Stimulated activated CD4-positive, alpha-beta T cell treated with anti-CD3 and anti-CD28 coated beads, Interleukin-1b, Interleukin-23, amount 100 ng/mL, for 24 hours (primary cell): ENCODE measurements at places on chromosomes 4 and X.

GRCh38 chr4:55038176-55038890, 87.1 kb downstream of the KDR start:
- DNase-seq: no peak

DNA sequence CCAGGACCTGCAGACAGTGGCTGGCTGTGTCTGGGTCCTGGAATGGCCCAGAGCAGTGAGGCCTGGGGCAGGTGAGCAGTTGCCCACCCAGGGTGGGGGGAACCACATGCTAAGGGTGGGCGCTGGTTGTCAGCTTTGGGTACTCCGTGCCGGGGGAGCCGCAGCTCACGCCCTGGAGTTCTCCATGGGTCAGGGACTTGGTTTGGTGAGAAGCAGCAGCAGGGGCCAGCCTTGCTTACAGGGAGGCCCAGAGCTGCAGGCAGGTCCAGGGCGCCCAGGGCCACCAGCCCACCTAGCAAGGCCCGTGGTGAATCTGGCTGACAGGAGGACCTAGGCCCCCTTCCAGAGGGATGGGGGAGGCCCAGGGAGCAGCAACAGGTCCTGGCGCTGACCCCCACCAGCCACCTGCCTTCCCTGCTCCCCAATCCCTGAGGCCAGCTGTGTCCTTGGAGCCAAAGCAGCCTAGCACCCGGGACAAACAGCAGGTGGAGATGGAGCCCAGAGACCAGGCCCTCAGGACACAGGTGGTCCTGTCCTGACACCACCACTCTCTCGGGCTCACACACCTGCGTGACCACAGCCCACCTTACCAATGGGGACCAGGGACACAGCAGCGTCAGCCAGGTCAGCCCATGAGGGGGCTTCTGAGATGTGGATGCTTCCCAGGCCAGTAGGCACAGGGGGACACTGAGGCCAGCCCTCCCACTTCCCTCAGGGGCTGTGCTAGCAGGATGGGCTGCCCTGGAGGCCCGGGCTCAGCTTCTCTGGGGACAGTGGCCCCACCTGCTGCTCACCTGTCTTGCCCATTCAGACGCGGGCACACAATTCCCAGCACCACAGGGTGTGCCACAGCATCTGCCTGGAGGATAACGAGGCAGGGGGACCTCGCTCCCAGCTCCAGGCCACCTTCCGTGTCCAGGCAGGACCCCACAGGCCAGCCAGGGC, 3.5 kb downstream of the MXD4 start:
- no peak for DNase-seq

- DNase-seq: no peak
Observed at GRCh38 chr4:8844976-8845690, 26.5 kb downstream of the HMX1 start.

GRCh38 chr4:125323654-125324053, 8.9 kb downstream of the FAT4 start:
- DNase-seq: no peak

GRCh38 chrX:107541244-107541643, 87.1 kb upstream of the PRPS1 start:
- no peak for DNase-seq

DNA sequence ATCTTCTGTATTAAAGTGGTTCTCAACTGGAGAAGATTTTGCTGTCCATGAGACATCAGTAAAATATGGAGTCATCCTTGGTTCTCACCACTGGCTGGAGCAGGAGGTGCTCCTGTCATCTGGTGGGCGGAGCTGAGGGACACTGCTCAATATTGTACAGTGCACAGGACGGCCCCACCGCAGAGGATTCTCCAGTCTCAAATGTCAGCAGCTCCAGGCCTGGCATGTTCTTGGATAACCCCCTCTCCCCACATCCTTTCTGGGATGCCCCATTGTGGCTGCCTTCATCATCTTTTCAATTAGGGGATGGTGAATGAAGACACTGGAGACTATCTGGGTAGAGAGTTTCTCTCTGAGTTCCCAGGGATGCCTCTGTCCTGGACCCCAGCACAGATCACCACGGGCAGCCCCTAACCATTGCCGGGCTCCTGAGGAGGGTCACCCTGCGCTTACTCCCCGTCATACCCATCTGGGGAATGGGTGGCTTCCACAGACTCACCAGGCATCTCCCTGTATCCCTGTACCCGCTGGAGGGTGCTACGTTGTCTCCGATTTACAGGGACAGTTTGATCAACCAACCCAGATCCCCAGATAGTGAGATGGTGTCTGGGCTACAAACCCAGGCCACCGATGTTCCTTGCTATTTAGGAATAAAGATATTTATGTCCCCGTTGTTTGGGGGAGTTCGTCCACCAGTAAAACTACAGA, 21.9 kb upstream of the P2RY8 start:
- no peak for DNase-seq

DNA sequence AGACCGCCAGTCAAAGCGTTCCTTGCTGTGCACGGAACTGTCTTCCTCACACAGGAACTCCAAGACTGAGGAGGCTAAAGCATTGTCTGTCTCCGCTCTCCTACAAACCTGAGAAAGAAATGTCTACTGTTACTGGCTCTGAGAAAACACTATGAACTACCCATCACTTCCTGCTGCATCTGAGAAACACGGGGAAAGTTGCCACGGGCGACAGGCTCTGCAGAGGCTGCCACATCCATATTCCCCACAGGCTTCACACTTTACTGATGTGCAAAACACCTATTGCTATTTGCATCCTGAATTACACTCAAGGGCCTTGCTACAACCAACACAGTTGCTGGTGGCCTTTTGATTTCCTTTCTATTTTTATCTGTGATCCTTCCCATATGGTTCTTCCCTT, 59.0 kb downstream of the AFAP1 start:
- no peak for DNase-seq

GRCh38 chrX:20067709-20068561, 48.8 kb downstream of the MAP7D2 start:
- DNase-seq: no peak

- DNase-seq: no peak
Observed at GRCh38 chrX:66163849-66164411, at the start of gene HEPH. HEPH (plus strand) TSS chrX:66164247; CDS start chrX:66170571, 6,324 bp downstream.

GRCh38 chr4:127505203-127505602, 127.6 kb upstream of the INTU start:
- DNase-seq: no peak

DNA sequence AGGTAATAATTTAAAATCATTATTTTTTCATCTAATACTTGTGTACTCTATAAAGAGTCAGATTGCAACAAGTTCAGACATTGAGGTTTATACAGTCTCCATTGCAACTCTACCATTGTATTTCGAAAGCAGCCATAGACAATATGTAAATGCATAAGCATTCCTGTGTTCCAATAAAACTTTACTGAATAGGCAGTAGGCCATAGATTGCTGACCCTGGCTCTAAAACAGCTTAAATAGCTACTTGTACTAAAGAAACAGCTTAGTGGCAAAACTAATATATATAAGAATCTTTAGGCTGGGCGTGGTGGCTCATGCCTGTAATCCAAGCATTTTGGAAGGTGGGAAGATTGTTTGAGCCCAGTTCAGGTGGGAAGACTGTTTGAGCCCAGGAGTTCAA, 115.3 kb downstream of the PRSS12 start:
- no peak for DNase-seq

DNA sequence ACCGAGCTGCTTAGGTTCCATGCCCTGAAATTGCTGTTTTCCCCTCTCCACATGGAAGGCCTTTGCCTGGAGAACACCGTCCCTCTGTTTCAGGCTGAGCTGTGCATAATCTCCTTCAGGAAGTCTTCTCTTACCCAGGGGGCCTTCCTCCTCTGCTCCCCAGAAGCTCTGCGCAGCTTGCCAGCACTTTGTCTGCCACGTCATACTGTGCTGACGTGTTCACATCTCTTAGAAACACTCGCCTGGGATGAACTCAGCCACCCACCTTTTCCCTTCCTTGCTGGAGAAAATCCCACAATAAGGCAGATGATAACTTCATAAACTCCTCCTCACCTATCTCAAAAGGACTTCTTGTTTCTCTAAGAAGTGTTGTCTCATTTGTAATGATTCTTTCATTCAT, 110.7 kb downstream of the ARHGAP10 start:
- no peak for DNase-seq

DNA sequence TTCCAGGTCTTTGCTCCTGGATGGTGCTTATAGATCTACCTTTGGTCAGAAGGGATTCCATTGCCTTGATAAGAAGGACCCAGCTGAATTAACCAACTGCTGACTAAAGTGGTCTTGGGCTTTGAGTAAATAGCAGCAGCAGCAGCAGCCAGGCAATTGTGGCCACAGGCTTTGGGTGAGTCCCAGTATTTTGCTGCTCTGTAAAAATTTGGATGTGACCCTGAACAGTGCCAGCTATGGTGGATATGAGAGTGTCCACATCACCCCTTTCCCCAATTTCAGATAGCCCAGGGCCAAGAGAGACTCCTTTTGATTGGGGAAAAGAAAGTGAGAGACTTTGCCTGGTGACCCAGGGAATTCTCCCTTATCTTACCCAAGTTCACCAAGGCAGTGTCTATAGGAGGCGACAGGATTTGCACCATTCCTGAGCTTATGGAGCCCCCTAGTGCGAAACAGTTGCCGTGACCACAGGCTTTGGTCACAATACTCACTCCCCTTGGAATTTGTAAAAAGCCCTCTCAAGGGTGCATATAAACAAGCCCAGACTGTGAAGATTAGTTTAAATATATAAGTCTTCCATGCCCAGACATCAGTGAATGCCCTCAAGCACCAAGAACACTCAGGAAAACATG, 518.0 kb downstream of the TMA16 start:
- no peak for DNase-seq

DNA sequence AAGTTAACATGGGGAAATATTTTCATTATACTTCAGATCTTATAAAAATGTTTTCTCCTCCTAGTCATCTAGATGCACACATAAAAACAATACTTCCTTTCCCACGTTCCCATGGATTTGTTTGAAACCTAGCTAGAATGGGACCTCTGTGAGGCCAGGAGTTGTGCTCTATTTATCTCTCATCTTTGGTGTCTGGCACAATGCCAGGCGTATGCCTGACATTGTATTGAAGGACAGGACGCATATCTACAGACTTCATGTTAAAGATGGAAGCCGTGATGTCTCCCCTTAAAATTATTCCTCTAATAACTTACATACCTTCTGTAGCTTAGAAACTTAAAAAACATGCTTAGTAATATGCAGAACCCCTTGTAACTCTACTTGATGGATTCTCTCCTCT, 394.5 kb upstream of the FAT1 start:
- no peak for DNase-seq

GRCh38 chr4:74933562-74934015, 673 bp downstream of the PARM1 start:
- no peak for DNase-seq

GRCh38 chr4:40600850-40601249, 28.8 kb downstream of the RBM47 start:
- DNase-seq: no peak

DNA sequence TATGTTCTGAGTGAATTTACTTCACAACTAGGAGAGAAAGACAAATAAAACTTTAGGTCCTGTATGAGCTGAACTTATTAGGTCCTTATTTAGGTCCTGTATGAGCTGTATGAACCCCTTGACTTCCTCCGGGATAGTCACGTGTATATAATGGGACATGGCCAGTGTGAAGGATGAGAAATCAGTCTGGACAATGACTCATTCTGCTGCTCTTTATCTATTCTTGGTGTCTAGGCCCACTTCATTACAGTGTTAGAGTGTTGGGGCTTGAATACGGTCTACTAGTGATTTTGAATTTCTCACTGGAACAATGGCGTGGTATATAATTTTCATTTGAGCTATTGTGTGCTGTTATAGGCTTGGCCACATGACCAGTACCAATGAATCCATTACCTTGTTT, 21.9 kb downstream of the STK26 start:
- DNase-seq: no peak

GRCh38 chrX:45070116-45071007, 130.3 kb downstream of the DIPK2B start:
- DNase-seq: no peak

- no peak for DNase-seq
Observed at GRCh38 chrX:42818151-42818921, 40.4 kb upstream of the PPP1R2C start.

- DNase-seq: no peak
Observed at GRCh38 chr4:71932941-71933340, 98.9 kb upstream of the NPFFR2 start.

GRCh38 chr4:24765376-24765988, 29.9 kb upstream of the SOD3 start:
- no peak for DNase-seq

- no peak for DNase-seq
Observed at GRCh38 chrX:153317306-153317705, 4.3 kb downstream of the PNMA6F start.

DNA sequence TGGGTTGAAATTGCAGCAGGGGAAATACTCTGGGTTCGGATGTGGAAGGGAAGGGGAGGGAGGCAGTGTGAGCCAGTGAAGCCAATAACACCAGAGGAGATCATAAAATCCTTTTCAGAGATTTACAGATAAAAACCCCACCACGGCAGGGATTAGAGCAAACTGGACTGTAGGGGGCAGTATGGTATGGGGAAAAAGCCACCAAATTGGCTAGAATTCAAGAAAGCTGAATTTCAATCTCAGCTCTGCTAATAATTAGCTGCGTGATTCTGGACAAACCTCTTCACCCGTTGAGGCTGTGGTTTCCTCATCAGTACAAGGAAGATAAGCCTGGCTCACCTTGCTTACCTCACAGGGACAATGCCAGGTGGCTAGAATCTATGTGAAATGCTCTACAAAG, 108.1 kb downstream of the ATG4A start:
- DNase-seq: no peak

DNA sequence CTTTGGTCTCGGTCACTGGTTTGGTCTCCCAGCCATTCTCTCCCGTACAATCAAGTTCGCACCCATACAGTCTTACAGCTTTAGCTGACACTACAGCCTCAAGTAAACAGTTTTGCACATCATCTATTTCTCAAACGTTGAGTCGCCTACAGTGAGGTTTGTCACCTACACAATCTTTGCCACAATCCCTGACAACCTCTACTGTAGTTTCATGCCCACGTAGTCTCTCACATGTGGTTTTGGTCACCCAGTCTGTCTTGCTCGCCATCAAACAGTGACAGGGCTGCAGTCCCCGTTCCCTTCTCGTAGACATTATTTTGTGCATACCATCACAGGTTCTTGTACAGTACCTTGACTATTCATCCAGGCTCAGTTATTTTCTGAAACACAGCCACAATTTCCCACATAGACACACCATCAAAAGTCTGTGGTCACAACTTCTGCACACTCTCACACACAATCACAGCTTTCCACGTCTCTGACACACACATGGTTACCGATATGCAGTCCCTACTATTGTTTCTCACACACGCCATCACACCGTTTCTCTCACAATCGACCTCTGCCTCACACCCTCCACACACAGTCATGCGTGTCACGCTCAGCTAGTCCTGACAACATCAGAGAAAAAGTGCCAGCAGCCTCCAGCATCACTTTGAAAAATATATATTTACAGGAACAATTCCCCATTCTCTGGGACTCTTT, 5.3 kb upstream of the CFP start:
- no peak for DNase-seq

GRCh38 chrX:17549107-17549651, 174.2 kb downstream of the NHS start:
- DNase-seq: no peak

DNA sequence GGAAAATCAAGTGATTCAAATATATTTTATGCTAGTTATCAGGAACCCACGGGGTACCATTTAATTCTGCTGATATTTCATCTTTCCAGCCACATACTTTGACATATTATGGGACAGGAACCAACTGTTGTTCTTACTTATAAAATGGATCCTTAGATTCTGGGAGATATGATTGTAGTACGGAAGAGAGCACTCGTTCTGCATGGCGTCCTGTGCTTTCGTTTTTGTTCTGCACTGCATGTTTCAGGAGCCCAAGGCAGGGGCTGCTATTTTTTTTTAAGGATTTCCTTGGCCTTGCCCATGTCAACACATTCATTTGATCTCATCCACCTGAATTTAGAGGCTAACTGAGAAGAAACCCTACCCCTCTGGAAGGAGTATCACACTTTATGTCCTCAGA, 245.5 kb upstream of the TLL1 start:
- no peak for DNase-seq
